BJ (cell line): ENCODE measurements at places on chromosomes 3 and 15.

GRCh38 chr3:5023777-5024346 is 44.6 kb downstream of the BHLHE40 start:
- DNase-seq, result no peak

DNA sequence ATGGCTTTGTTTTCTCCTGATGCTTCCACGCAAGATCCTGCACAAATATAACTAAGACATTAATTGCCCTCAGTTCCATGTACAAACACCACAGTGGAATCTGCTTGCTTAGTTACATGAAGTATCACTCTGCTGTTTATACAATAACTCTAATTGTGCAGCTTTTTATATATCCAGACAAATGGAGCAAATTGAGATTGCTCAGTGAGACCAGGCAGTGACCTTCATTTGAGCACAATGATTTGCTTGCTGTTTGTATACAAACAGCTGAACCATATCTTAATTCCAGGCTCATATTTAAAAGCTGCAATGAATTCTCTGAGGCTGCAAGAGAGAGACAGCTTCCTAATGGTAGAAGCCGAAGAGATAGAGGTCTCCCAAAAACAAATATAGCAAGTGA is 243.7 kb downstream of the CADPS start:
- DNase-seq, result no peak

GRCh38 chr3:185726254-185726967 is 98.4 kb downstream of the IGF2BP2 start:
- no peak for DNase-seq

DNA sequence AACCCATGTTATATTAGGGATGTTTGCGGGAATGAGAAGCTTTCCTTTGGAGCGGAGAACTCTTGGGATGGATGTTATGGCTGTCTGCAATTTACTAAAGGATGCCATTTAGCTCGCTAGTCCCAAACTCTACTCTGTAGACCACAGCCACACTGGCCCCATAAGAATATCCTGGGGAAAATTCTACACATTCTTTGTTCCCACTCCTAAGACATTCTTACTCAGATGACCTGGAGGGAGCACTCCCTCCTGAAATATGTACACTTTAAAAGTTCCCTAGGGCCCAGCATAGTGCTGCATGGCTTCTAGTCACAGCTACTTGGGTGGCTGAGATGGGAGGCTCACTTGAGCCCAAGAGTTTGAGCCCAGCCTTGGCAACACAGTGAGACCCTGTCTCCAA is 288.7 kb upstream of the RORA start:
- no peak for DNase-seq

- DNase-seq, result no peak
Measured at GRCh38 chr15:46815765-46816164, 901.5 kb upstream of the SEMA6D start.

GRCh38 chr3:137202941-137203340 is 245.2 kb downstream of the IL20RB start:
- DNase-seq, result no peak

GRCh38 chr15:49135911-49136310 is 19.5 kb downstream of the COPS2 start:
- DNase-seq, result peak; percentile 41

DNA sequence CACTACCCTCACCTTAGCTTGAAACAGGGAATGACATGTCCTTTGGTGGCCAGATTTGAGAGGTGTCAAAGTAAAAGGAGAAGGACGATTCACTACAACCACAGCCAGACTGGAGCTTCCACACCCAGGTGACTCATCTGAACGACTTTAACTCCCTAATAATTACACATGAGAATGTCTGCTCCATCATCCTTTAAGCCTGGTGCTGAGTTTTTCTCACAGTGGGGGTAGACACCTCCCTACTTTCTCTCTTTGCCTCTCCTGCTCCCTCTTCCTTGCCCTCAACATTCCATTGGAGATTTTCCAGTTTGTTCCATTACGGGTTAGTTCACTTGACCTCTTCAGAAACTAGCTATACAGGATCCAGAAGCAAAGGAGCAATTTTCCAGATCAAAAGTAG is 154.3 kb upstream of the BHLHE40 start:
- DNase-seq, result peak; percentile 36

GRCh38 chr3:105869861-105870755 is 1.3 kb upstream of the CBLB start:
- no peak for DNase-seq
